ENCODE measurements at places on chromosomes 2 and 18. TPM values are rescaled to one million over a fixed set of nuclear protein-coding genes. Genes with fewer than 3 reads are reported as not detected.

FKBP7 gene
- 58.6 TPM for total RNA-seq

SPP2 gene
- total RNA-seq: not detected

FN1 gene
- 31,457 TPM for total RNA-seq

FNDC4 gene
- total RNA-seq: 52.9 TPM

TSGA10 gene
- 2.5 TPM for total RNA-seq

SGPP2 gene
- not detected for total RNA-seq

KRTCAP3 gene
- total RNA-seq: 0.39 TPM

MBD1 gene
- 56.7 TPM for total RNA-seq

EIF5B gene
- total RNA-seq: 40.9 TPM

LHCGR gene
- total RNA-seq: not detected

CCDC68 gene
- total RNA-seq: 15.1 TPM

CPO gene
- not detected for total RNA-seq

SOWAHC gene
- 13.1 TPM for total RNA-seq

CPLX4 gene
- total RNA-seq: not detected

REG1B gene
- not detected for total RNA-seq

MOCOS gene
- total RNA-seq: 5.6 TPM

MYO7B gene
- 0.13 TPM for total RNA-seq

FER1L5 gene
- 0.78 TPM for total RNA-seq

PRSS56 gene
- total RNA-seq: not detected

CLEC4F gene
- not detected for total RNA-seq

SUCLG1 gene
- 42.5 TPM for total RNA-seq

ADAM23 gene
- total RNA-seq: 28.9 TPM

ATOH8 gene
- total RNA-seq: 22.4 TPM

CFAP53 gene
- 0.46 TPM for total RNA-seq

TTN gene
- total RNA-seq: 3.3 TPM

ALPG gene
- not detected for total RNA-seq

TEX51 gene
- total RNA-seq: not detected

ADNP2 gene
- 15.1 TPM for total RNA-seq

FOXD4L1 gene
- 0.13 TPM for total RNA-seq

ZFP36L2 gene
- 16.9 TPM for total RNA-seq

ANKRD30BL gene
- total RNA-seq: not detected

SERPINB3 gene
- 0.07 TPM for total RNA-seq

LRRTM1 gene
- total RNA-seq: not detected

CHRNG gene
- not detected for total RNA-seq

MYCN gene
- total RNA-seq: 0.07 TPM

ARHGAP28 gene
- 0.03 TPM for total RNA-seq

TBC1D8 gene
- 12.1 TPM for total RNA-seq

LRP1B gene
- 0.03 TPM for total RNA-seq

TCF23 gene
- total RNA-seq: not detected

DGUOK gene
- 50.7 TPM for total RNA-seq

ACMSD gene
- total RNA-seq: not detected

CYBRD1 gene
- 265 TPM for total RNA-seq

ANTXR1 gene
- total RNA-seq: 89.3 TPM

NT5C1B gene
- total RNA-seq: not detected

GKN1 gene
- not detected for total RNA-seq

NEU4 gene
- total RNA-seq: 0.13 TPM

ZCCHC2 gene
- 12.3 TPM for total RNA-seq

SLC11A1 gene
- 0.13 TPM for total RNA-seq

All from smooth muscle cell of the pulmonary artery (primary cell).